ENCODE measurements at places on chromosomes 5 and 9. TPM values are rescaled to one million over a fixed set of nuclear protein-coding genes. Genes with fewer than 3 reads are reported as not detected.

Gene POU5F2
- 0.15 TPM for total RNA-seq

Gene INSL6
- not detected for total RNA-seq

Gene CCNI2
- 0.25 TPM for total RNA-seq

Gene PCDHB15
- 0.15 TPM for total RNA-seq

Gene MAN2A1
- total RNA-seq, result 41.3 TPM

Gene PAPPA
- 0.25 TPM for total RNA-seq

Gene NR2F1-AS1
- 7.9 TPM for total RNA-seq

Gene KCNMB1
- not detected for total RNA-seq

Gene GABBR2
- 2.3 TPM for total RNA-seq

Gene PCA3
- total RNA-seq, result 0.13 TPM

Gene FOXD4L3
- not detected for total RNA-seq

Gene TMEM232
- not detected for total RNA-seq

Gene CXXC5
- 6.0 TPM for total RNA-seq

Gene ABO
- total RNA-seq, result not detected

Gene OTP
- not detected for total RNA-seq

Gene TLE1
- 41.6 TPM for total RNA-seq

Gene SLC34A3
- total RNA-seq, result not detected

Gene PCDHA1
- total RNA-seq, result not detected

Gene PIK3R1
- 13.3 TPM for total RNA-seq

Gene AK8
- total RNA-seq, result 0.15 TPM

Gene IL7R
- total RNA-seq, result 3.8 TPM

Gene SOHLH1
- total RNA-seq, result not detected

Gene SLC1A3
- 0.34 TPM for total RNA-seq

Gene DENND1A
- total RNA-seq, result 19.3 TPM

Gene TTLL11
- 2.7 TPM for total RNA-seq

Gene SV2C
- total RNA-seq, result not detected

Gene IRX4
- not detected for total RNA-seq

Gene CDX1
- not detected for total RNA-seq

Gene TAL2
- total RNA-seq, result not detected

Gene PHYHD1
- 0.15 TPM for total RNA-seq

Gene SLC6A18
- total RNA-seq, result not detected

Data from mammary microvascular endothelial cell (primary cell).